ENCODE measurements at places on chromosomes 11 and 22.

DNA sequence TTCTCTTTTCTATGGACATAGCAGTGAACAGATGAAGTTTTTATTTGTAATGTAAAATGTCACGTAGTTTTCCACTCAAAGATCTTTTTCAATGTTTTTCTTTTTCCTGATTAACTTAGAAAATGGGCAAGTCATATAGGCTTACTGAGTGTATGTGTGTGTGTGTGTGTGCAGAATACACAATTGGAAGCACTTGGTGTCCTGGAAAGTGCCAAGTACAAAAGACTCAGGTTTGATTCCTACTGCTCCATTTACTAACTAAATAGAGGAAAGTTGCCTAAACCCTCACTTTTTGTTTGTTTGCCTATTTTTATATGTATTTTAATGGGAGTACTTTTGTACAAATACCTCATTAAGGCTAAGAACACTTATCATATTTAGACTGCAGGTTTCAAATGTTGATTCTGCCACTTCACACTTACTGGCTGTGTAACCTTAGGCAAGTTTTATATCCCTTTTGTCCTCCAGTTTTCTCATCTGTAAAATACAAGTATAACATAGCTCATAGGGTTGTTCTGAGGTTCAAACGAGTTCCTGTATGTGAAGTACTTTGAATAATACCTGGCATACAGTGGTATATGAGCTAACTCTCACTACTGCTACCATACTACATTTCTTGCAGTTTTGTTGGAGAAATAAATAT is 90.1 kb downstream of the TYR start:
- no peak for DNase-seq

GRCh38 chr11:79241852-79242241 is 199.0 kb downstream of the TENM4 start:
- no peak for DNase-seq

DNA sequence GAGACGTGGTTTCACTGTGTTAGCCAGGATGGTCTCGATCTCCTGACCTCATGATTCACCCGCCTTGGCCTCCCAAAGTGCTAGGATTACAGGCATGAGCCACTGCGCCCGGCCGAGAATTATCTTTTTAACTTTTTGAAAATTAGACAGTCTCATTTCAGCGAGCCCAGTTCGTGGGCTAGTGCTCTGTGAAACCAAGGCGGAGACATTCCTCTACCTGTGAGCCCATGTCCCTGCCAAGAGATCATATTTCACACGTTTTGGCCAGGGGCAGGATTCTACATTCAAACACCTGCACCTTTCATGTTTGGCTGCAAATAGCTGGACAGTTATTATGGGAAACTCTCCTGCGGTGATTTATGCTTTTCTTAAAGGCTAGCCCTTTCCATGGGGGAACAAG is 60.3 kb downstream of the IRAG1 start:
- no peak for DNase-seq

DNA sequence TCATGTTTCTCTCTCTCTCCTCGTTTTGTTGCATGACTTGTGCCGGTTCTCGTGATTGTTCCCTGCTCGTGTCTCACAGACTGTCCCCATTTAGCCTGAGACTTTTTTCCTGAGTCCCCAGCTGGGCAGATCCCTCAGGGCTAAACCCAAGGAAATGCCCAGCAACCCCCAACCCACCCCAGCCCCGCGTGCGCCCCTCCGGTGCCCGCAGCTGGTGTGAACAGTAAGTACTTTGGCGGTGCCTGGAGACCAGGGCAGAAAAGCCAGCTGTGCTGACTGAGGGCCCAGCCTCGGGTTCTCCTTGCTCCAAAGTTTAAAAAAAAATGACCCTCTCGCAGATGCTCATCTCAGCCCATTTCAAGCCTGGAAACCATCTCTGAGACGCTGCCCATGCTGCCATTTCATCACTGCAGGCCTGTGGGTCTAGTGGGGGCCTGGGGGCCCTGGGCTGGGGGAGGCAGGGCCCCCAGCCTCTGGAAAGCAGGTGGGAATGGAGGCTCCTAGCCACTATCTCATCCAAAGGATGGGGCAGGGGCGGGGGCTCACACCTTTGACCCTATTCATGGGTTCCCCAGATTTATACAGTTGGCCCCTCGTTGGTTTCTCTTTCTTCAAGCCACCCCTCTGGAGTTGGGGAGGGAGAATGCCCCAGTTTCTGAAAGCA is 41.8 kb downstream of the KCNC1 start:
- no peak for DNase-seq

GRCh38 chr11:44865866-44866272 is 84.8 kb downstream of the TP53I11 start:
- DNase-seq, result no peak

DNA sequence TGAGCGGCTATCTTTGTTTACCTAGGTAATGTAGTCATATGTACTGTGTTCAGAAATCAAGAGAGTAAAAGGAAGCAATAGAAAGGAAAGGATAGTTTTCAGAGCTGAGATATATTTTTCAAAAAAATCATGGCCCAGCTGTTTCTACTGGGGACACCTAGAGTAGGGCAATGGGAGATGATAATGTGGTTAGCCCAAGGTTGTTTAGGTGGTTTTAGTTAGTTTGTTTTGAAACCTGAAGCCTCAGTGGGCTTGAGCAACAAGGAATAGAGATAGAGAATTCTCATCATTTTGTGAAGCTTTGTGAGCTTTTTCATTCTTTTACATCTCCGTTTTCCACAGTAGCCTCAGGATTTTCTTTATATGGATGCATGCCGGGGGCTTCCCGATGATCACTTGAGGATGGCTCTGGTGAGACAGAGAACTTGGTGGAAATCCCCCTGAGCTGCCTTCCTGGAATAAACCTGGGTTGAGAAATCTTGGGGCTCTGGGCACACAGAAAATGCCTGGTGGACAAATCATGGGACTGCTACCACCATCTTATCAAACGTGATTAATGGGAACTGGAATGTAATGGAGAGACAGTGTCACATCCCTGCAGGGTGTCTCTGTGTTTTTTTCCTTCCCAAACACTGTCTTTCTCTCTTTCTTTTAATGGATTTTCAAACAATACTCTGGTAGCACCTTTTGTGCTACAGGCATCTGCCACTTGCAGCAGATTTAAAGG is 49.0 kb downstream of the ARHGAP42 start:
- DNase-seq, result no peak

- DNase-seq, result no peak
These were observed 35.4 kb downstream of the PAK1 start for GRCh38 chr11:77438487-77438886.

- DNase-seq, result no peak
These were observed 13.2 kb downstream of the PDE3B start for GRCh38 chr11:14656536-14657457.

DNA sequence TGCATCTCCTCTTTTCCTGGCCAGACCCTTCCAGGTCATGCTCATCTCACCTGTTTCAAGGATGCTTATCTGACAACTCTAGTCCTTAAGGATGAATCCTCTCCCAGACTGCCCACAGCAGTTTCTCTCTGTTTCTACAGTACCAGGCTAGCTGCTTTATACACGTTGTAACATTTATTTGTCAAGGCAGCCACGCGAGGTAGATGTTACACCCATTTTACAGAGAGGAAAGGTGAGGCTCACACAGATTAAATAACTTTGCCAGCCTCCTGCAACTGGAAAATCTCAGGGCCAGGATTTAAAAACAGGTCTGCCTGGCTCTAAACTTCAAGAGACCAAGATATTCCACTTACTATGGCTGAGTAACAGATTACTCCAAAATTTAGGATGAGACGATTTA is 45.7 kb upstream of the E2F8 start:
- DNase-seq, result no peak

GRCh38 chr11:95229199-95229992 is 1.6 kb downstream of the SESN3 start:
- peak; percentile 60 for DNase-seq

GRCh38 chr11:60563553-60564235 is 48.5 kb downstream of the MS4A13 start:
- DNase-seq, result no peak

DNA sequence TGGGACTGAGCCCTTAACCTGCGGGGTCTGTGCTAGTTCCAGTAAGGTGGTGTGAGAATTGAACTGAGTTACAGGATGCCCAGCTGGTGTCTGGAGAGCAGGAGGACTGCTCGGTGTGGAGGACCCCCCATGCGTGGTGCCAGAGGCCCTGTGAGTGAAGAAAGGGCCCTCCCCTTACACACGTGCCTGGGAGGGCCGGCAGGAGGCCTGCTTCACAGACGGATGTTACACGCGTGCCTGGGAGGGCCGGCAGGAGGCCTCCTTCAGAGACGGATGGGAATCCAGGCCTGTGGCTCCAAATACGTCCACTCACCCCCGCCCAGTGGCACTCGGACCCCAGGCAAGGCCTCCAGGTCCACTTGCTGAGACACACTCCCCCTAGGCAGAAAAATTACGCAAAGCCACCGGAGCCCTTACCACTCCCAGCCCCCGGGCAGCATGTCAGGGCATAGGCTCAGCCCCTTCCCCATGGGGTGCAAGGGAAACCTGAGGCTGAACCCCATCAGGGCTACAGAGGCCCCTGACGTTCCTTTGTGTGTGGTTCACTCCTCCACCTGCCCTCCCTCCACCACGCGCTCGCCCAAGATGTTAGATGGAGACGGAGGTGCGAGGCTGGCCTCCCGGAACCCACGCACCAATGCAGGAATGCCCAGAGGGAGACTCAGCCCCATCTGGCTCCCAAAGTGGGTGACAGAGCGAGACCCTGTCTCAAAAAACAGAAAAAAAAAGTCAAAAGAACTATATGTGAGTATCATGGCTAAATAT is 227.8 kb downstream of the BRD1 start:
- no peak for DNase-seq

GRCh38 chr11:2807801-2808241 is 77.8 kb downstream of the CDKN1C start:
- no peak for DNase-seq

DNA sequence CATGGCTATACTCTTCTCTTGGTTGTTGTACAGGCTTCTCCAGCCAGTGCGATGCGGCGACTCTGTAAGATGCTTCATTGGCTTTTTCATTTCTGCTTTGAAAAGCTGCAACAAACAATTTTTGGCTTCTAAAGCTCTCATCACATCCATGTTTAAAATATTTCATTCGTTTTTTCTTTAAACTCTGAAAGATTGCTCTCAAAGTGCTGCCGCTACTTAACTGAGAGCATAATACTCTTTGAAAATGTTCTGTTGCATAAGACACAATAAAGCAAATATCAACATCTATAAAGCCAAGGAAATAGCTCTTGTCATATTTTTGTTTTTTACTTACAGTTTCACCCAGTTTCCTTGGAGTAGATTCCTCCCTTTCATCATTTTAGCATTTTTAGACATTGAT is 468.3 kb downstream of the TBC1D22A start:
- no peak for DNase-seq

DNA sequence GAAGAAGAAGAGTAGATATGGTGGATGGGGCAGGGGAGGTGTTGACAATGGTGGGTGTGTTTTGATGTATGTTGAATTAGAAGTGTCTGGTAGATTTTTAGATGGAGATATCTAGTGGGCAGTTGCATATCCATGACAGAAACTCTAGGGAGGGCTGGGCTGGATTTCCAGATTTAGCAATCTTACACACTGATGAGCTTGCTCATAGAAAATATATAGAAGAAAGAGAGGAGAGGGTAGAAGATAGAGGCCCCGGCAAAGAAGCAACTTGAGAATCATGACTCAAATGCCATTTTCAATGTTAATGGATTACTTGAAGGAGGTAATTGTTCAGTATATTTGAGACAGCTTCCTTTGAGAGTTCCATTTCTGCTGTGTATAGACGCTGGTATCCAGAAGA is 8.2 kb downstream of the REXO2 start:
- DNase-seq, result no peak

GRCh38 chr11:88281317-88281712 is 56.2 kb downstream of the CTSC start:
- peak; percentile 5 for DNase-seq

DNA sequence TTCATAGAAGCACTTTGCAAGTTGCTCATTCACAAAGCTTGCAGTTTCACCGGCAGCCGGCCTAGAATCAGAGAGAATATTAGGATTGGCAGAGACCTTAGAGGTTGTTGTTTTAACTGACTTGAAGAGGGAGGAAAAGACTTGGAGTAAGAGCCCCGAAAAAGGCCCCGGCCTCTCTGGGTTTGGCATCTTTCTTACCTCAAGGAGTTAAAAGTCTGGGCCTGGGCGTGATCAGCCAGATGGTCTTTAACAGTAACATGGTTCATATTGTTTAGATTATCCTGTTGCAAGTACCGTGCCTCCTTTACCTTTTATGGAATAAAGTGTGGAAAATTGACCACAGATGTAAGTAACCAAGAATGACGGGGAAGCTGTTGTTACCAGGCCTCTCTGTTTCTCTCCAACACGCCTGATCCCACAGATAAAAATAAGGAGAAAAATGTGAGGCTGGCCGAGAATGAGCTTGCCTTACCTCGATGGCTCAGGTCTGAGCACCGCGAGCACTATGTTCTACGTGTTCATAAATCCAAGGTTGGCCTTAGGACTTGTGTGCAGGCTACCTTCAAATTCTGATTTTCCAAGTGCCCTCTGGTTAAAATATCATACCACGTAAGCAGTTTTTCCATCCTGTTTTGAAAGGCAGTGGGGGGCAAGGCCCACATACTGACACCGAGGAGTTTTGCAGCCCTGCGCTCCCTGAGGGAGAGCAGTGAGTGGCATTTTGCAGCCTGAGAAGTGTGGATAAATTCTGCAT is 56.4 kb downstream of the PARVA start:
- DNase-seq, result peak; percentile 34

GRCh38 chr11:61142424-61142823 is 18.8 kb downstream of the VPS37C start:
- no peak for DNase-seq

- no peak for DNase-seq
These were observed 51.2 kb upstream of the ARHGAP20 start for GRCh38 chr11:110763249-110764011.

DNA sequence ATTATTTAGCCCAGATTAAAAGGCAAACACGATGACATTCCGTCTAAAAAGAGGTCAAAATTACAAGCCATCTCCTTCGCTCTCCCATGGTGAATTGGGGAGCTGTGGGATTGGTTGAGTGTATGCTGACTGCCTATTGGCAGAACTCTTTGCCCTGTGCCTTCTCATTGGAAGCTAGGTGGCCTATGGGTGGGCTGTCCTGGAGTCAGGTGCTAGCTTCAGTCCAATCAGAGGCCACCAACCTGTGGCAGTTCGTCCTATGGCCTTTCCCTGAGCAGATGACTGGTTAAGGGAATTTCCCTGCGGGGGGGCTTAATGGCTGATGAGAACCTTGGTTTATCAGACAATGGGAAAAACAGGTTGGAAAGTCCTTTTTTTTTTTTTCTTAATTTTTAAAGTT is 3.2 kb upstream of the MTMR3 start:
- no peak for DNase-seq

DNA sequence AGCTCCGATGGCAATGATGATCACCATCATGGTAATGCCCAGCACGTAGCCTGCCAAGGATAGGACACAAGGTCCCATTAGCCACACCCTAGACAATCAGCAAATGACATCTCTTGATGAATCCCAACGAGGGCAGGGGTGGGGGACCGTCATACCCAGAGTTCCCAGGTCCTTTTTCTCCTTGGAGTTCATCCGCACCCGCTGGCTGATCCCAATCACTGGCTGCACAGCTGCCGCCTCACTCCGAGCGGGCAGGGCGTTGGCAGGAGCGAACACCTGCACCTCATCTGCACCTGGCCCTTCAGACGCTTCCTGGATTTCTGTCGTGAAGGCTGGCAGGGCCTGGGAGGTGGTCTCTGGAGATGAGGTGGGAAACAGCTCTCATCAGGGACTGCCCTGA is 2.9 kb downstream of the PIK3IP1 start:
- no peak for DNase-seq

- no peak for DNase-seq
These were observed 14.8 kb downstream of the GAB2 start for GRCh38 chr11:78402847-78403246.

All from midbrain (tissue), 1 donor.